Stimulated activated CD8-positive, alpha-beta memory T cell treated with anti-CD3 and anti-CD28 coated beads, Interleukin-4, amount 100 ng/mL, for 4 hours (primary cell): ENCODE measurements at places on chromosomes 3 and 15.

- no peak for DNase-seq
Observed at GRCh38 chr15:37550360-37551024, 383.9 kb upstream of the TMCO5A start.

DNA sequence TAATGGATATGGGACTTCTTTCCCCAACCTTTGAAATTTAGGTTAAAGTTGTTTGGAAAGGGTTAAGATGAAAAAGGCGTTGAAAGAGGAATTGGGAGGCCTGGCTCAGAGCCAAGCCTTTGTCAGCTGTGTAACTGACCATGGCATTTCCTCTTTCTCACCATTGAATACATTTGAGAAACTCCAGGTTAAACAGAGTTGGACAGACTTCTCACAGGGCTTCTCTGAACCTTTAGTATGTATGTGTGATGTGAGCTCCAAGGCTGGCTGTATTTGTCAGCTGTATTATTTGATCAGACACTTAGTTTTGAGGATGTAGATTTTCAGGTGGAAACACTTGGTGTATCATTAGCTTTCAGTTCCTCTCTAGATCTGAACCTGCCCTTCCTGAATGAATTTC is 136.4 kb upstream of the GOLGA6L4 start:
- DNase-seq: no peak

DNA sequence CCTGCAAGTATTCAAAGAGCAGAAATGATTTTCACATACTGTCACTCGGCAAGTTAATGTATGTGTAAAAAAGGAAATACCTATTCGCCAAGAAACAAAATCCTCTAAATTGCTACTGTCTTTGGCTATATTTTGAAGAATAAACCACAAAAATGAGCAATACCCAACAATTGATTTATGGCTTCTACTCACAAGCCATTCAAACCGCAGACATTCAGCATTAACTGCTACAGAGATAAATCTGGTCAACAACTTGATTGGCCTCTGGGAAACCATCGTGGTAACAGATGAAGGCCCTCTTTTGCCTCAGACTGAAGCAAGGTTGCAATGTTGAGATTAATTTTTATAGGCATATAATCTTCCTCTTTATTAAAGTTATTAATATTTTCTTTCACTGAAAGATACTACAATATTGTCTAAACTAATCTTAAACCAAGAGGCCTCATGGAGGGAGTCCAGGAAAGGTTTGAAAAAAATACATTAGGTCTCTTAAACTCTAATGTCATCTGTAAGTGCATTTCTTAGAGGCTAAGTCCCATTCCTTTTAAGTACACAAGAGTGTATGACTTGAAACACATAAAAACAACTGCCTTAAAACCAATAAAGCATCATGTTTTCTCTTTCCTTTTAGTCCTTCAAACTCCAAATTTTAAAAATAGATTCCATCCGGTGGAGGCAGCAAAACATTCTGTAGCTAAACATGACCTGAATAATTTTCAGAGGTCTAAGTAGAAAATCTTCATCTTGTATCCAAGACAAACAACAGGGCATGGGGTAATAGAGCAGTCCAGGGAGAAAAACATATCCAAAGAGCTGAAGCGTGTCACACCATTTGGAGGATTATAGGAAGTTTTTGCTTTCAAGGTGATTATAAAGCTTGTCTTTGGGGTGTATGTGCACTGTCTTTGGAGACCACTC is 162.4 kb upstream of the TGFBR2 start:
- no peak for DNase-seq

DNA sequence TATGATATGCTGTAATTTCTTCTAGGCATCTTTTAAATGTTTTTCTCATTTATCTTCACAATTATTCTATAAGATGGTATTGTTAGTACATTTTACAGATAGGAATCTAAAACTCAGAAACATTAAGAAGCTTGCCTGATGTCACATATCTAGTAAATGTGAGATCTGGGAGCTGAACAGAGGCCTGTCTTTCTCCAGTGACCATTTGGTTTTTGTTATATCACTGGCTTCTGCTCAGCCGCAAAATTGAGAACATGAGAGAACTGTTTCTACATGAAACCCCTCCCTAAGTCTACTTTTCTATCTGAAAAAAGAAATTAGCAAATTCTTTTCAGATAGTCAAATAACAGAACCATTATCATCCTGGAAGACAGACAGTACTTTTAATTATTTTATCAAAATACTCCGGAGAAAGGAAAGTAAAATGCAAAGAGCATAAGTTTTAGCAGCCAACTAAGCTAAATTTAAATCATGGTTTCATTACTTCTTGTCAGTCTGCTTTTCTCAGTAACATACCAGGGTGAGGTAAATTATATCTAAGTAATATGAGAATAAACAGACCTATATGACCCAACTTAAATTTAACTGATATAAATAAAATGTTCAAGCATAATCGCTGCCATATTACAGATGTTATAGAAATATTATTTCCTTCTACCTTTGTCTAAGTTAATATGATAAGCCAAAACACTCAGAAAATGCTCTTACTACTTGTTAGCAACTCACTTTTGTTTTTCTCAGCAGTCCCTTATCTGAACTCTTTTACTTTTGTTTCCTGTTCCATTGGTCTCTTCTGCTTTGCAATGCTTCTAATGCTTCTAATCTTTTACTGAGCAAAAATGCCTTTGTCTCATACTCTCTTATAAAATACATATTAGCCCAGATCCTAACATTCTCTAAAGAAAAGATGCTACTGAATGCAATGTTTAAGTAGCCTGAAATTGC is 68.0 kb upstream of the MBNL1 start:
- no peak for DNase-seq

DNA sequence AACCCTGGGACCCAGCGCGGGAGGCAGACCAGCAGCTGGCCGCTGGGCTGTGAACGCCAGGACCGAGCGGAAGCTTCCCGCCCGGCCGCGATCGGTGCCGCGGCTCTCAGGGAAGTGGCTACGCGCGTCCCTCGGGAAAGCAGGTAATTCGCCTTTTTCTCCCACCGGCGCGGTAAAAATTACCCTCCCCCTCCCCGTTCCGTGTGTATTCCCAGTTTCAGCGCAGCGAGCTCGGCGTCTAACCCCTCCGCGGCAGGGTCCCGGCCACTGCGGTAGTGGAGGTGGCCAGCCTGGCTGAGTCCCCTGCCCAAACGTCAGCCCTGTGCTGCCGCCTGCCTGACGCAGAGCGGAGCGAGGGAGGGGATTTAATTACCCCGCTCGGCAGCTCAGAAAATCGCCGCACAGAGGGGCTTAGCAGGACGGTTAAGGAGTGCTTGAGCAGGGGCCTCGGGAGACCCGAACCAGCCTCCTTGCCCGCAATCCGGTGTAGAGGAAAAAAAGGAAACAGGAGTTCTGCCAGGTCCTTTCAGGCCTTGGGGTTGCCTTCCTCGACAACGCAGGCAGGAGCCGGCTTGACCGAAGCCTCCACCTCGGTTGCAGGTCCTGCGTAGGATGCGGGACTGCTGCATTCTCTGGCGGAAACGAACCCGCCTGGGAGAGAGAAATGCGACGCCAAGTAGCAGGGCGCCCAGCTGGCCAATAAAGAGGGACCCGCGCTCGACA is 2.9 kb downstream of the GATA2 start:
- DNase-seq: no peak

DNA sequence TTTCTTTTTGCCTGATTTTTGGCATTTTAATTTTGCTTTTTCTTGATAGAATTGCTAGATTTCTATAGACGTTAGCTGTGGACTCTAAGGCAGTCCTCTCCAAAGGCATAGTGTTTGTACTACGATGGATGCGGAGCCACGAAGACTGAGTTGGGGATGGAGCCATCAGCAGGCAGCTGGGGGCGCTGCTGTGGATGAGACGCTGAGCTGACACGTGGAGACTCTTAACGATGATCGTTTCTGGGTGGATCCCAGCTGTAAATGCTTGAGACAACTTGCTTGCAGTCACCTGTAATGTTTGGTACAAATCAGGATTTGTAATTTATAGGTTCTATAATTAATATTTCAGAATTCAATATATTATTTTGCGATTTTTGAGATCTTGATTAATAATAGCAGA is 13.3 kb upstream of the PPP1R2 start:
- no peak for DNase-seq

GRCh38 chr3:23941440-23941839 is 3.6 kb upstream of the NR1D2 start:
- DNase-seq: no peak

DNA sequence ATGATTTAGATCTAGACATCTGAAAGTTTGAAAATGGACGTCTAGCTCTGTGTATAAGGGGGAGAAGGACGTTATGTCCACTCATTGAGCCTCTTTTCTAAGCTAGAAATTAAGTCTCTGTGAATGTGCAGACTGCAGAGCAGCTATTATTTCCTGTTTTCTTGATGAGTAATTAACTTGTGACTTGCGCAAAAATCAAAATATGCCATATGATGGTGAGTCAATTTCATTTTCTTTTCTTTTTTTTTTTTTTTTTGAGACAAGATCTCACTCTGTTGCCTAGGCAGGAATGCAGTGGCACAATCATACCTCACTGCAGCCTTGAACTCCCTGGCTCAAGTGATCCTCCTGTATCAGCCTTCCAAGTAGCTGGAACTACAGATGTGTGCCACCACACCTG is 14.1 kb downstream of the LACTB start:
- DNase-seq: no peak

GRCh38 chr3:54122324-54123002 is at the start of gene CACNA2D3:
Gene CACNA2D3 (plus strand): TSS chr3:54122552.
- no peak for DNase-seq

GRCh38 chr15:81291916-81292522 is 31.9 kb downstream of the STARD5 start:
- no peak for DNase-seq

DNA sequence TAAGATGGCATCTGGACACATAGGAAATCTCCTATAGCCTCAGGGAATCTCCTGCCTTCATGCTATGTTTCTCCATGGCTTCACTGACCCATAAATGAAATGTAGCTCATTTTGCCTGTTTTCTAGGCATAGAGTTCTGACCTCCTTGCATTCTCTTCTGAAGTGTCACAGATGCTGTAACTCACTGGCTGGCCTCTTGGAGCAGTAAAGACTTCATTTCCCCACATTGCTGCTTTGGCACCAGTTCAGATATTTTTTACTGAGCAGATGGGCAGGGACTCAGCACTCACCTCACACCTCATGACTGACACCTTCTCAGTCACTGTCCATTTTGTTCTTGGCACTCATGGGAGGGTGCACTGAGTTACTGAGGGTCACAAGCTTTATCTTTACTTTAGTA is 286.7 kb upstream of the TGFBR2 start:
- peak; percentile 2 for DNase-seq

- DNase-seq: no peak
Observed at GRCh38 chr15:84981711-84982300, at the start of gene PDE8A. Gene PDE8A (plus strand): TSS chr15:84981856. CDS start chr15:84982163, 307 bp downstream.

GRCh38 chr15:34018021-34018645 is 20.9 kb downstream of the AVEN start:
- DNase-seq: no peak

- no peak for DNase-seq
Observed at GRCh38 chr3:53024315-53024714, 21.6 kb downstream of the SFMBT1 start.

GRCh38 chr3:99246010-99246654 is 344.6 kb upstream of the DCBLD2 start:
- DNase-seq: no peak

GRCh38 chr3:39271363-39271914 is 8.4 kb downstream of the CX3CR1 start:
- no peak for DNase-seq

GRCh38 chr3:151971814-151972579 is 98.6 kb downstream of the SUCNR1 start:
- no peak for DNase-seq

DNA sequence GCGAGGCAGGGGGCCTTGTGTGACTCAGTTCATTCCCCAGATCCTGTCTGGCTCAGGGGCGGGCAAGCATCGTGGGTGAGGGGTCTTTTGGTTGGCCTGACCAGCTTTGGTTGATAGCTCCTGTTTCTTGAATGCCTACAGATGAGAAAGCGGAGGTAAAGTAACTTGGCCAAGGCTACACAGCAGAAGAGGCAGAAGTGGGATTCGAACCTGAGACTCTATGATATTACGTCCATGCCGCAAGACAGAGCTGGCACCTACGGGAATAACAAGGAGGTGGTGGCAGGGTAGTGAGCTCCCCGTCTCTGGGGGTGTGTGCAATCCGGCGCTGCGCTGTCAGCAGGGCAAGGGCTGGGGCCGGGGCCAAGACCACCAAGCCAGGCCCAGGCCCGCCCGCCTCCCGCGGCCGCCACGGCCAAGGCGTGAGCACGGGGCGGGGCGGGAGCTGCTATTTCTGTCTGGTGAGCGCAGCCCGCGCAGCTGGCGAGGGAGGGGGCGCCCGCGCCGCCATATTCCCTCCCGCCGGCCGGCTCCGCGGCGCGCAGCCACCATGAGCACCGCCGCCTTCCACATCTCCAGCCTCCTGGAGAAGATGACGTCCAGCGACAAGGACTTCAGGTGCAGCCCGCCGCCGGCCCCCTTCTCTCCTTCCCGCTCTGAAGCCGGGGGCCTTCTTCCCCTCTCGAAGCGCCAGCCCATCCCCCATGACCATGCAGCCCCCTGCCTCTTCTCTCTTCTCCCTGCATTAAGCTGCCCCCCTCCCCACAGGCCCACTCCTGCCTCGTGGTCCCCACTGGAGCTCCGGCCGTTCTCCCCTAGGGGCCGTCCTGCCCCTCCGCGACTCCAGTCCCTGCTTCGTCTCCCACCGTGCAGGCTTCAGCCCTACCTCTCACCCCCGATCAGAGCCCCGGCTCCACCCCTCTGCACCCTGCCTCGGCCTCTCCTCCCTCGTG is at the start of gene CAND2:
TSS of gene CAND2 (plus strand) at position 510 of the 953 bp plus-strand sequence. CDS start at position 551, 41 bp downstream.
- no peak for DNase-seq

GRCh38 chr3:51024765-51025632 is 350.3 kb downstream of the DOCK3 start:
- DNase-seq: peak; percentile 33

DNA sequence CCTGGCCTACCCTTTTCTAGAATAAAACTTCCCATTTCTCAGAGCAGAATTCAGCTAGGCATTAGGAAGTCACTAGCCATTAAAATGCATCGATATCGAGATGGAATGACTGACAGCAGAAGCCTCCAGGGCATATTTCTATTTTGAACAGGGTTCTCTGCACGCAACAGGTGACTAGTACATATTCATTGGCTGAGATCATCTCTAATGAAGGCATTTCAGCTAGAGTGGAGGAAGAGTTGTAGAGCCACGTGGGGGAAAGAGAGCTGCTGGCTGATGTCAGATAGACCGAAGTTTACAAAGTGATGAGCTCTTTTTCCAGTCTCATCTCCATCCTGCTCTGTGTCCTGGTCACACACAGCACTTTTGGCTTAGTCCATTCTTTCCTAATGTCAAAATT is 7.5 kb downstream of the TMEM40 start:
- DNase-seq: no peak

GRCh38 chr15:80695911-80696661 is 976 bp downstream of the ABHD17C start:
- no peak for DNase-seq
